Foreskin keratinocyte (primary cell): ENCODE measurements at places on chromosomes 5 and 9. TPM values are rescaled to one million over a fixed set of nuclear protein-coding genes. Genes with fewer than 3 reads are reported as not detected.

DNA sequence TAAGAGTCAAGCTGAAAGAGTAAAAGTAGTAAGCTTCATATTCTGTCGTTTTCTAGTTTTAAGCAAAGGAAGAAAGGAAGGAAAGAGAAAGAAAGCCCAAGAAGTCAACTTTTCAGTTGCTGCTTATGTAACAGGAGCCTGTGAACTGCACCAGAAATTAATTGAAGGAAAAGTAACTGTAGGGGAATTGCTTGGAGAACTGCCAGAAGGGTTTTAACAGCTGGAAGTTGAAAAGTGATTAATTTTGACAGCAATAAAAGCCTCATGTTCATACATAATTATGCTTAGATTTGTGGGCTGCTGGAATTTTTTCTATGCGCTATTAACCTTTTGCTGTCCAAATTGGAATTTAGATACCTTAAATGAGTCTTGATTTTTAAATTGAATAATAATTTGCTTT lies 255.7 kb downstream of the ENC1 start:
- no peak for DNase-seq

DNA sequence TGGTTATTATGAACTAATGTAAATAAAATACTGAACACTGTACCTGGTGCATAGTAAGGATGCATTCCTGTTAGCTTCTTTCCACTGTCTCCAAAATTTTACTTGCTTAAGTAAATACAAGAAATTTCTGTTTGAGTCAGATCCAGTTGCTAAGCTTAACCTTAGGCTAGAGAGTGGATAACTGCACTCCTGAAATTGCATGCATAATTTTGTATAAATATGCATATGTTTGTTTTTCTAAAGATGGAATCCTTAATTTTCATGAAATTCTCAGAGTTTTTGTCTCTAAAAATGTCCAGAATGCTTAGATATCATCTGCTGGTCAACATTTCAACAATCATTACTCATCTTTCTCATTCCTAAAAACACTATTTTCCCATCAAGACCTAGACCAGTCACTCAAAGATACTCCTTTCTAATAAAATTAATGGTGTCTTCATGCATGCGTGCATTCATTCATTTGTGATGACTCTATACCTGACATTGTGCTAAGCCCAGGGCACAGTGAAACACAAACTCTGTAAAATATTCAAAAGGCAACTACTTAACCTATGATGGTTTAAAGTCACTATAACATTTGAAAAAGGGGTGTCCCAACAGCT lies 284.8 kb downstream of the SEC61B start:
- DNase-seq = no peak

DNA sequence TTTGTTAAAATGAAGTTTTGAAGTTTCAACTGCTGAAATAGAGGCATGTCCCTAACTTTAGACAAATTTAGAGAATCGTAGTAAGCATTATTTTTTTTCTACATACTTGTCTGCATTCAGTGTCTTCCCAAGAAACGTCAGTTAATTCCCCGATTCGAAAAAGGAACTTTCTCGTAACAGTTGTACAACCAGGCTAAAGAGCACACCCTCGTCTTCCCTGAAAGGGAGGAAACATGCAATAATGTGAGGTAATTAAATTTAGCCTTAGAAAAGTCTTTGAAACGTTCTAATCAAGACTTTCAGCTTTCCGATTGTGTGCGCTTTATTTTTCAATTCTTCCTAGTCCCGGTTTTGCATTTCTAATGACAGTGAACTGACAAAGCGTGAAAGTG lies 374 bp upstream of the SLC1A3 start:
- no peak for DNase-seq

DNA sequence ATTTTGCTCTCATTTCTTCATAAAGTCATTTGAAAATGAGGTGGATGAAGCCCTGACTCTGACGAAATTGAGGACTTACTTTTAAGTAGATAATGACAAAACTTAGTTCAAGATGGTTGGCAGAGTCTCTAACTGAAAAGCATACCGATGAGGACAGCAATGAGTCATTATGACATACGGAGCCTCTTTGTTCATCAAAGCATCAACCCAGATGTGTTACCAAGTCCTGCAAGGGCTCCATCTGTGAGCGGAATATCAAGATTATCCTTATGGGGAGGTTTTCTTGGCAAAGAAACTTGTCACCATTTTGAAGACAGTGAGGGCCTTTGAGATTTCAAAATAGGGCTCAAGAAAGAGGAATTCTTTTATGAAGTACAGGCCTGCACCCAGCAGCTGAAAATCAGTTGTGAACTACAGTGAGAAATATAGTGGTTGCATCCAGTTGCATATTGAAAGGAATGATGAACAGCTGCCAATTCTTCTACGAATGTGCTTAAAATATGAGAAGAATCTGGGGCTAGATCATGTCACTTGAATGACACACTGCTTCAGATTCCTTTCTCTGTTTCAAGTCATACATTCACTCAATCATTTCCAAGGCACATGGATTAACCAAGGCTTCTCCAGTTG lies 86.6 kb upstream of the SLC24A2 start:
- peak; percentile 15 for DNase-seq

GRCh38 chr5:14408969-14409586 lies 172.5 kb upstream of the OTULINL start:
- no peak for DNase-seq

GRCh38 chr5:78005021-78005785 lies 229.1 kb upstream of the TBCA start:
- no peak for DNase-seq

DNA sequence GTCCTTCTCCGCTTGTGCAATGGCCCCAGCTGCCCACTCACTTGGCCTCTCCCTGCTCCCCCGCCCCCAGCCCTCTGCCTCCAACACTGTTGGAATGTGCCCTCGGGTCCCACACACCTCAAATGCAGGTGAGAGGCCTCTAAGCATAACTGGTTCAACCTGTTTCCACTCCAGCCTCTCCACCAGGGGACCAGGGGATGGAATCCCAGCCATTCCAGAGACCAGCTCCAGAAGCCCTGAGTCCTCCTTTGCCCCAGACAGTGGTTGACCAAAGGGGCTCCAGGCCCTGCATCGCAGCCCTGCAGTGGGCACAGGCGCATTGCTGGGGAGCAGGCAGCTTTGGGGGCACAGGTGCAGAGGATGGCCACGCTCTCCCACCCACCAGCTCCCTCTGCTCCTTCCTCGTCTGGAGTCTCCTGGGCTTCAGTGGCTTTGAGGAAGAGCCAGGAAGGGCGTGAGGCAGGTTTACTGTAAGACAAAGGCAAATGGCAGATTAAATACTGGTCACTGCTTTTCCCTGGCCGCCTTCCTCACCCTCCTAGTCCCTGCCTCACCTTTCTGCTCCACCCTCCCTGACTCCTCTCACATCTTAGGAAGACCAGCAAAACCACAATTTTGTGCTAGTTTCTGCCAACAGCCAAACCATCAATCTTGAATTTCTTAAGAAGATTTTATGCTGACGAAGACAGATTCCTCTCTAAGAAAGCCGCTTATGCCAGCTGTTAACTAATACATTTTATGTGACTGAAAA lies 29.1 kb upstream of the IRX2 start:
- DNase-seq = peak; percentile 67

DNA sequence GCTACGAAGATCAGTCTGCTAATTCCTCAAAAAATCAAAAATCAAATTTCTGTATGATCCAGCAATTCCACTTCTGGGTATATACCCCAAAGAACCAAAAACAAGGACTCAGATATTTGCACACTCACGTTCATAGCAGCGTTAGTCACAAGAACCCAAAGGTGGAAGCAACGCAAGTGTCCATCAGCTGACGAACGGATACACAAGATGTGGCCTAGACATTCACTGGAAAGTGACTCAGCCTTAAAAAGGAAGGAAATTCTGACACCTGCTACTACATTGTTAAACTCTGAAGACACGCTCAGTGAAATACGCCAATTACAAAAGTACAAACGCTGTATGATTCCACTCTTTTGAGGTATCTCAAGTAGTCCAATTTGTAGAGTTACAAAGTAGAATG lies 93.3 kb downstream of the OTULIN start:
- no peak for DNase-seq

DNA sequence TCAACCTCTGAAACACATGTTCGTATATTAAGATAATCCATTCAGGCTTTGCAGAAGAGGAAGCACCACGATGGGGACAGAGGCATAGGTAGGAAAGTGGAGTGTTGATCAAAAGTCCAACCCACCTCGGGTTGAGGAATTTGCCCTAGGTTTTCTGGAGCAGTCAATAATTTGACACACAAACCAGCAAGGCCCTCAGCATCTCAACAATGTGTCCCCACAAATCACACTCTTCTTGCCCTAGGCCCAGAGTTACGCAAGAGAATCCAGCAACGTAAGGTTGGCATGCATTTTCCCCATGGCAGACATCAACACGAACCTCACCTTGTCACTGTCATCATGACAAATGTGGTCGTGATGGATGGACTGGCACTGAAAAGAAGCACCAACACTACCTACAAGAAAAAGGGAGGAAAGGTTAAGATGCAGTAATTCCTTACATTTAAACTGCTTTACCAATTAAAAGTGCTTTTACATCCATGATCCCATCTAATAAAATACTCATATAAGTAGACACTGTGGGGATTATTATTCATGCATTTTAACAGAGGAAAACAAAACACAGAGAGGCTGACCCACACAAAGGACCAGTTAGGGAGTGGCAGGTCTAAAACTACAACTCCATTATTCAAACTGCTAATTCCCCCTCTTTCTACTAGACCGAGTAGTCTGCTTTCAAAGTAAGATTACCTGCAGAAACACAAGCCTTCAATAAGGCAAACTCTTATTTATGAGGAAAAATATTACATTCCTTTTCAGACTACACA lies 24.4 kb upstream of the RNF38 start:
- no peak for DNase-seq

DNA sequence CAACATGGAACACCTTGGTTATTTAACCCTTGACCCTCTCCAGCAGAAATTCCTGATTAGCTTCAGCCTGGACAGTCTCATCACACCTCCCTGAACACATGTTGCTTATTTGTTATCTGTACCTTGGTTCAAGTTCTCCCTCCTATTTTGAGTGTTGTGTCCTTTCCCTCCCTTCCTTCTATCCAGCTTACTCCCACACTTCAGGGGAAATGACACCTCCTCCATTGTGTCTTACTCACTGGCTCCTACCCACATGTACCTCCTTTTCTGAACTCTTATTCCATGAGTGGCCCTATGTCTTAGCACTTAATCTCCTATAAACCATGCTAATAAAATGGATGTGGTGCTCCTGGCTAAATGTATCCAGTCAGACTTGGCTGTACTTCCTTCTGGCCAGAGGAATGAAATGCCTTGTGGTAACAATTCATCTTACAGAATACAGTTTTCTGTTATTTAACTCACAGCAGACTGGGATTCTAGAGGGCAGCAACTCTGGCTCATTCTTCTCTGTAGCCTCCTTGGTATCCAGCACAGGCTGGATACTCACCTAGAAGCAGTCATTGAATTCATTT lies 11.2 kb downstream of the LIX1 start:
- peak; percentile 5 for DNase-seq

GRCh38 chr5:158375531-158375930 lies 516.6 kb upstream of the CLINT1 start:
- DNase-seq = no peak

GRCh38 chr5:153972240-153972639 lies 66.5 kb downstream of the FAM114A2 start:
- no peak for DNase-seq

- no peak for DNase-seq
These were observed 212.9 kb downstream of the ARHGEF28 start for GRCh38 chr5:73838901-73839300.

DNA sequence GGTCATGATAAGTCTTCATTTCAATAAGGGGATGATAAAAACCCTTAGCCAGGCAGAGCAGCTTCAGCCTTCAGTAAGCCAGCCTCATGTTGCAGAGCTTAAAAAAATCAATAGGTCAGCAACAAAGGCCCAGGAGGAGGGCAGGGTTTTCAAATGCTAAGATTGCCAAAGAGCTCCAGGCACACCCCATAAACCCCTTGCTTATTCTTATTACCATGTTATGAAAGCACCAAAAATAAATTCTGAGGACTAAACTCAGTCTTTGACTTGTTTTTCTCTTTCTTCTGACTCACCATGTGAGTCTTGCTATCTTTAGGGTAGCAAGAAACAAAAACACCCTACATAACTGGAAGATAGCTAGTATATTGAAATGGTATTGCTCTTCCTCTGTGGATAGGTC lies 317.1 kb downstream of the KCTD16 start:
- no peak for DNase-seq

Gene IFNA13
- not detected in 2 replicates for total RNA-seq

Gene NDOR1
- 12.4 and 14.6 TPM in 2 replicates for total RNA-seq

Gene NR2F1-AS1
- total RNA-seq = not detected in 2 replicates

Gene OTULINL
- 1.8 and 2.0 TPM in 2 replicates for total RNA-seq

Gene IL3
- not detected in 2 replicates for total RNA-seq

Gene ANKRD31
- total RNA-seq = 0.07 and 0.10 TPM in 2 replicates

Gene KCNIP1
- total RNA-seq = not detected in 2 replicates

Gene USP20
- 8.3 and 8.6 TPM in 2 replicates for total RNA-seq

Gene CCNJL
- 3.1 and 3.5 TPM in 2 replicates for total RNA-seq
